ENCODE measurements at places on chromosomes 11 and 22.
A peak's percentile ranks its signal among the peaks of the same experiment; 100 is the strongest.

DNA sequence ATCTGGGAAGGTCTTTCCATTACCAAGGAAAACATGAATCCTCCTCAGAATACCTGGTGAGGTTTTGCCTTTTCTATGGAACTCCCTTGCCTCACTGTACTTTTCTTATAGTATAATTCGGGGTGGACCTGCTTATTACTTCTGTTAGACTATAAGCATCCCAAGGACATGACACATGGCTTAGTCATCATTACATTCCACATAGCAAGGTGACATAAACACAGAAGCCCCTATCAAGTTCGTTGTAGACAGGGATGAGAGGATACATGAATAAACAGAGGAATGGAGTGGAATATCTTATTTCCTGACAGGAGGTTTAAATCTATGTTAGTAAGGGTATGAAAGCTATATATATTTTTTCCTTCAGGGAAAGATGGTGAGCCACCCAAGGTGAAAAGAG is 532.2 kb upstream of the CCDC90B start:
- DNase-seq, result no peak

GRCh38 chr11:77548552-77549445 is 41.0 kb upstream of the AQP11 start:
- DNase-seq, result no peak

DNA sequence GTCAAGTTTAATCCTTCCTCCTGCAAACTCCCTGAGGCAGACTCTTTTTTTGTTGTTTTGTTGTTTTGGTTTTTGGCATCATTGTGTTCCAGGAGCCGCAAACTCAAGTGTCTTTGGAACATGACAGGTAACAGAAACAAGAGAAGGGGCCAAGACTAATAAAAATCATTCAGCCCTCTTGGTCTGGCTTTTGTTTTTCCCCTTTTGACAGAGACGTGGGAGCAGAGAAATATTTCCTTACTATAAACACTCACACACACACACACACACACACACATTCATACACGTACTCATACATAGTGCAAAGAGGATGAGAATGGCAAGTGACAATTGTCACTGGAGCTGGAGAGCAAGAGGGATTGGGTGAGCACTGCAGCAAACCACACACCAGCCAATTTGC is 10.4 kb upstream of the ASPHD2 start:
- DNase-seq, result no peak

DNA sequence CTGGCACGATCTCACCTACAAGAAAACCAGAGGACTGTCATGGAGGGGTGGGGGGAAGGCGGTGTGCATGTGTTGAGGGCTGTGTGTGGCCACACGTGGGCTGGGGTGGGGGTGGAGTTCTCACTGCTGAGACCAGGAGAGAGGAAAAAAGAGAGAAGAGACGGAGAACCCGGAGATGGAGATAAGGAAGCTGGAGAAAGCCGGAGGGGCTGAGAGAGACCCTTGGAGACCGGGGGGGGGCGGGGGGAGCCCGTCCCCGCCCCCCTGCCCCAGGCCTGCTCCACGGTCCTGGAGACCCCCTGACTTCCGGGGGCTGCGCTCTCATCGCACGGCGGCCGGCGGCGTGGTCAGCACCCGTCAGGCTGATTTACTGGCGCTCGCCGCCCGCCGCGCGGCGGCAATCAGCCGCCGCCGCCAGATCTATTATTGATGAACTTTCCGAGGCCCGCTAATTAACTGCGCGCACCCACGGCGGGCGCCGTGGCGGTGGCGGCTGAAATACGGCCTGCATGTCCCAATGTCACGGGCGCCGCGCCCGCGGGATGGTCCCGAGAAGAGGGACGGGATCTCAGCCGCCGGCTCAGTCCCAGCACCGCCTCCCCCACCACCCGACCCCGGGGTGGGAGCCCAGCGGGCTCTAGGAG is 187.4 kb downstream of the MN1 start:
- DNase-seq, result no peak

DNA sequence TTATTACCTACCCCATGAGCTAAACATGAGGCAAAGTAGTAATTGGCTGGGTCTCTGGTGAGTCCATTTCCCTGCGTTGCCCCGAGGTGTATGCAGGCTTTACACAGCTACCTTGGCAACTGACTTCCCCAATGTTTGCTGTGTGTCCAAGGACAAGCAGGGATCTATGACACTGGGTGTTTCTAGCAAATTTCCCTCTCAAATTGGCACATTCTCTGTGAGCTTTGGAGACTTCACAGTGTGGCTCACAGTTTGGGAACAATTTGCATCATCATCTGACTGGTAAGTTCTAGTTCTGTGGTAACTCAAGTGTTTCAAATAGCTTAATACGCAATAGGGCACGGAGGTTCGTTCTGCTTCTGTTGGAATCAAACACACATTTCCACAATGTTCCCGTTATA is 12.5 kb downstream of the NNMT start:
- peak; percentile 72 for DNase-seq
